CD4-positive, alpha-beta T cell (primary cell): ENCODE measurements at places on chromosomes 5 and 9. TPM values are rescaled to one million over a fixed set of nuclear protein-coding genes. Genes with fewer than 3 reads are reported as not detected.

DNA sequence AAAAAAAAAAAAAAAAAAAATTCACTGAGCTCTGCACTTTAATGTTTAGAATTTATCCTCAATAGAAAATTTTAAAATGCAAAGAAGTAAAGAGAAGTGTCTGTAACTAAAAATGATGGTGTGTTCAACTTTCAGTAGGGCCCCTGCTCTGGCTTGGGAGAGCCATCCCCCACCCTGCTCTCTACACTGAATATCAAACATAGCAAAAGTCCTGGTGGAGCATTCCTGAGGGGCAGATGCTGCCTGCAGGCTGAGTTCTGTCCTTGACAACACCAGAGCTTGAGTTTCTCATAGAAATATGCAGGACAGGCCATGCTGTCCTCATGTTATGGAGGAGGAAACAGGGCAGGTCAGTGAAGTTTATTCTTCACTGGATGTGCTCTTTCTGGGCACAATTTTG is 7.1 kb upstream of the SEMA4D start:
- no peak for DNase-seq

DNA sequence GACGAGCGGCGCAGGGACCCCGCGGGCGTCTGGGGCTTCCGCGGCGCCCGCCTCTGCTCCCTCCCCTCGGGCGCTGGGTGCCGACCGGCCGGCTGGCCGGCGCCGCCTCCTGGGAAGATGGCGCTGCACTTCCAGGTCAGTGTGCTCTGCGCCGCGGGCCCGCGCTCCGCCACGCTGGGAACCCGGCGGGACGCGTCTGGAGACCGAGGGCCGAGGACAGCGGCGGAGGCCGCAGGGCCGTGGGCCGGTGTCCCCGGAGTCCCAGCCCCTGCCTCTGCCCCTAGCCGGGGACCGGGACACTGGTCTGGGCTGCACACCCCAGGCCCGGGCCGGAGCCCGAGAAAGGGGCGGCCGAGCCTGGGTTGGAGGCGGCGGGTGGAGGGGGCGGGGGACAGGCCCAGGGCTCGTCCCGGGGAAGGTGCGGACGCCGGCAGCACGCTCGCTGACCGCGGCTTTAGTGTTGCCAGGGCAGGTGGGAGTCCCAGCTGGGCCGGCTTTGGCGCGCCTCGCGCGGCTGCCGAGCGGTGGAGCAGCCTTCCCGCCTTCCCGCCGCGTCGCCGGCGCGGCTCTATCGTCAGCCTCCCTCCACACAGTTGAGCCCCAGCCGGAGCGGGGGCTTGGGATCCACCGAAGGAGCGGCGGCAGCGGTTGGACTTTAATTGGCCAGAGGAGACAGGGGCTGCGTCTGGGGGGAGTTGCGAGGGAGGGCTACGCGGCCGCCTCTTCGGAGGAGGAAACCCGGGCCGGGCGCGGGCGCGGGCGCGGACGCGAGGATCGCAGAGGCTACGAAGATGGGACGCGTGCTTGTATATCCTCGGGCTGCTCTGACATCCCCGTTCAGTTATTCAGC is at the start of gene RANBP17:
RANBP17 (plus strand) TSS at position 102 of the 850 bp plus-strand sequence.
- DNase-seq = no peak

FST gene
- total RNA-seq = 0.99 TPM

PHF24 gene
- total RNA-seq = not detected

NEUROG1 gene
- not detected for total RNA-seq

NSG2 gene
- not detected for total RNA-seq

OTULINL gene
- total RNA-seq = 55.6 TPM
